ENCODE measurements at places on chromosomes 2 and 18. TPM values are rescaled to one million over a fixed set of nuclear protein-coding genes. Genes with fewer than 3 reads are reported as not detected.

GRCh38 chr18:78561757-78562510 lies 417.7 kb upstream of the SALL3 start:
- no peaks in the 10 kb centered on the region for H3K36me3 ChIP-seq
- H3K27me3 ChIP-seq = no peaks in the 10 kb centered on the region
- no peaks in the 10 kb centered on the region for H3K4me1 ChIP-seq
- no peak overlapping the region for H3K27ac ChIP-seq
- no peak overlapping the region for H3K4me3 ChIP-seq

GRCh38 chr18:75879196-75879595 lies 451.7 kb upstream of the SMIM21 start:
- no peaks in the 10 kb centered on the region for H3K36me3 ChIP-seq
- DNase-seq = no peak
- no peaks in the 10 kb centered on the region for H3K4me1 ChIP-seq
- H3K4me3 ChIP-seq = no peak overlapping the region
- no peaks in the 10 kb centered on the region for H3K27me3 ChIP-seq

DNA sequence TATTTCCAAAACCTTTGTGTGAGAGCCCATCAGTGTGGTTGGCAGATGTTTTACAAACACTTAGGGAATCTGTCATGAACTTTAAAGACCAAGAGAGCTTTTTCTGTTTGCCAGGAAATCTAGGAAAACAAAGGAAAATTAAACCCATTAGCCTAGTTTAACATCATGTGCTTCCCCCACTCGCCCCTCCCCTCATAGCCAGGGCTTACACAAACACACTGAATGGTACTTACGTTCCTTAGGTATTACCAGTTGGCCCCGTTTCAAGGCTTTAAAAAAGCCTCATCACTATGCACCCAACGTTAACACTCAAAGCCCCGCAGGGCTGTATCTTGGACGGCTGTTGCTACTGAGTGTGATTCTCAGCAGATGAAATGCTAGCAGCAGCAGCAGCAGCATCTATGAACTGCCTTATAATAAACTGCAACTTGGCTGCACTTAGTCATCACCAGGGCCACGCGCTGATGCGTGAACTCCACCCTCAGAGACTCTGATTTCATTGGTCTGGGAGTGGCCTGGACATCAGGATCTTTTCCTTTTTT lies 20.1 kb upstream of the TTC39C start:
- H3K36me3 ChIP-seq = no peaks in the 10 kb centered on the region
- peak overlapping the region; percentile 53 for H3K27ac ChIP-seq
- no peaks in the 10 kb centered on the region for H3K27me3 ChIP-seq
- H3K4me1 ChIP-seq = peaks cover 43% of the 10 kb centered on the region
- DNase-seq = peak; percentile 68
- H3K4me3 ChIP-seq = peak overlapping the region; percentile 5

- H3K36me3 ChIP-seq = no peaks in the 10 kb centered on the region
- no peak for DNase-seq
- H3K4me3 ChIP-seq = no peak overlapping the region
- peaks cover 15% of the 10 kb centered on the region for H3K4me1 ChIP-seq
- no peaks in the 10 kb centered on the region for H3K27me3 ChIP-seq
- H3K27ac ChIP-seq = no peak overlapping the region
These were observed 157.1 kb downstream of the ACTR3 start for GRCh38 chr2:114046866-114047435.

GRCh38 chr2:79862756-79863155 lies 349.9 kb downstream of the CTNNA2 start:
- H3K27me3 ChIP-seq = no peaks in the 10 kb centered on the region
- H3K4me3 ChIP-seq = no peak overlapping the region
- no peak overlapping the region for H3K27ac ChIP-seq
- DNase-seq = no peak
- no peaks in the 10 kb centered on the region for H3K4me1 ChIP-seq

DNA sequence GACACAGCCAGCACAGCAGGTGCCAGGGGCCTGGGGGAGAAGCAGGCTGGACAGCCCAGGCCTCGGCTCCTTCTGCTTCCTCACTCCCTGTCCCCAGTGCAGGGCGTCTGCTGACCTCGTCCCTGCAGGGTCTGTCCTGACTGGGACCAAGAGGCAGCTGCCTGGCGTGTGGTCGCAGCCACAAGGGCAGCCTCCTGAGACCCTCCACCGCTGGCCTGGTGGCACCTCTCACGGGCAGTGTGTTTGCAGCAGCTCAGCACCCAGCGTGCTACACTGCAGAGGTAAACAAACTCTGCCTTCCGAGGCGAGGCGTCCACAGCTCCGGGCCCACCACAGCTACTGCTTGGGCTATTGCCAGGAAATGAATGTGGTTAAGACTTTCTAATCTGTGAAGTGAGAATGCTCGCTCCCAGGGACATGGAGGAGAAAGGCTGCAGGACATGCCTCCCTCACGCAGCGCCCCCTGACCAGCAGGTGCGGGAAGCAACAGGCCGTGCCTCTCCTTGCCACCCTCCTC lies 46.1 kb upstream of the HPCAL1 start:
- no peak overlapping the region for H3K27ac ChIP-seq
- no peaks in the 10 kb centered on the region for H3K36me3 ChIP-seq
- no peaks in the 10 kb centered on the region for H3K4me1 ChIP-seq
- DNase-seq = no peak

DNA sequence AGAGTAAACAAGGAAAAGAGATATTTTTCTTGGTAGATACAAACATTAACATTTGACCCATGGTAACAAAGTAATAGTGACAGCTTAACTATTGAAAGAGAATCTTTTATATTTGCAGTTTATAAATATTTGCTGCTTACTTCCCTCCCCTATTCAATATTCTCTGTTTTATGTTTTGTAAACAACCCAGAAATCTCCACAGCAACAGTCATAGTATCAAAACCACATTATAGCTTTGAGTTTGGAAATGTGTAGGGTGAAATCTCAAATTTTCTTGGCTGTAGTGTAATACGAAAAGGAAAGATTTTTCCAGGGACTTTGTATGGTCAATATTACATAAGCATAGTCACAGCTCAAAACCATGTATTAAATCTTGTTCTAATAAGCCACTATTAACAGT lies 511.2 kb downstream of the METTL4 start:
- no peak overlapping the region for H3K27ac ChIP-seq
- H3K27me3 ChIP-seq = no peaks in the 10 kb centered on the region
- H3K36me3 ChIP-seq = no peaks in the 10 kb centered on the region
- no peaks in the 10 kb centered on the region for H3K4me1 ChIP-seq
- DNase-seq = no peak

DNA sequence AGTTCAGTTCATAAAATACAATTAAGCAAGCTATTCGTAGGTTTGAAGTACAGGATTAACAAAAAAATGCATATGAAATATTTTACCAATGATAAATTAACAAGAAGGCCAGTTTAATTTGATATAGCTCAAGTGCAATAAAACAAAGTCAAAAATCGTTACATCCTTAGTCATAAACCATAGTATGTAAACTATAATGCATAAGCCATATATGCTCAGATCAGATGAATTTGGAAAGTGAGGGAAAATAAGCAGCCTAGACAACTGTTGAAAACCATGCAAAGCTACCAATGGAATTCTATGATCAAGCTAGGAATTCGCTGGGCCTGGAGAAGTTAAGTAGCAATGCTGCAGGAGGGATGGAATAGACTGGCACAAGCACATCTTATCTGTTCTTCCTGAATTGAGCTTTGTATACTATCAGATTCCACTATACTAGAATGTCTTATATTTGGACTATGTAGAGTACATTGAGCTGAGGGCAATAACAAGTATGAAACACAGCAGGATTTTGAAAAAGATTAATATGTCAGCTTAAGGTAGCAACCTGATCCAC lies 682.0 kb downstream of the IRS1 start:
- H3K27ac ChIP-seq = peak overlapping the region; percentile 97
- H3K27me3 ChIP-seq = no peaks in the 10 kb centered on the region
- no peak overlapping the region for H3K4me3 ChIP-seq
- H3K36me3 ChIP-seq = no peaks in the 10 kb centered on the region
- no peak for DNase-seq

The ANKRD62 gene
- not detected for polyA plus RNA-seq

The KCNS3 gene
- 5.6 TPM for polyA plus RNA-seq
